ENCODE measurements at places on chromosomes 5 and 9. TPM values are rescaled to one million over a fixed set of nuclear protein-coding genes. Genes with fewer than 3 reads are reported as not detected.

NIM1K gene
- 9.1 TPM for total RNA-seq

PCDHAC2 gene
- under 0.01 TPM for total RNA-seq

DIAPH1 gene
- total RNA-seq: 46.4 TPM

CTNND2 gene
- not detected for total RNA-seq

PCDHB16 gene
- 0.15 TPM for total RNA-seq

RELL2 gene
- 2.2 TPM for total RNA-seq

All from smooth muscle cell of trachea (primary cell).